ENCODE measurements at places on chromosomes 1 and 21. TPM values are rescaled to one million over a fixed set of nuclear protein-coding genes. Genes with fewer than 3 reads are reported as not detected.
A peak's percentile ranks its signal among the peaks of the same experiment; 100 is the strongest.

The ERICH3 gene
- total RNA-seq = not detected

DNA sequence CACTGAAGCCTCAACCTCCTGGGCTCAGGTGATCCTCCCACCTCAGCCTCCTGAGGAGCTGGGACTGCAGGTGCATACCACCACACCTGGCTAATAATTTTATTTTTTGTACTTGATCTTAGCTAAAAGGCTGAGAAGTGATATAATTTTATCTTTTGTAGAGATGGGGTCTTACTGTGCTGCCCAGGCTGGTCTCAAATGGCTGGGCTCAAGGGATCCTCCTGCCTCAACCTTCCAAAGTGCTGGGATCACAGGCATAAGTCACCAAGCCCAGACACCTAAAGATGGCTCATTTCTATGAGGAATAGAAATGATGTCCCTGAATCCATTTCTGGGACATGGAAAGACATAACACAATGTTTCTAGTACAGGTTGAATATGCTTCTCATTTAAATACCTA is 57.8 kb downstream of the TOMM20 start:
- DNase-seq = no peak

DNA sequence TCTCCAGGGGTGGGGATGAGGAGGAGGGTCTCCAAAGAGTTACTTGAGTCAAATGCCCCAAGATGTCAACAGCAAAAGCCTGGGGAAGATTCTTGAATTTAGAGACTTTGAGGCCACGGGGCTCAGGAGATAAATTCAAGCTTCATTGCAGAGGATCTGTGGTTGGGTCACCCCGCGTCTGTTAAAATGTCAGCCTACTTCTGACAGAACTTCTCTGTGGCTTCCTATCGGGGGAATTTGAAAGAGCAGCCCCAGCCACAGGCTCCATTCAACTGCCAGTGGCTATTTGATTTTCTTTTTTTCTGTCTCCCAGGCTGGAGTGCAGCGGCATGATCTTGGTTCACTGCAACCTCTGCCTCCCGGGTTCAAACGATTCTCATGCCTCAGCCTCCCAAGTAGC is 62.5 kb upstream of the EFHD2 start:
- no peak for DNase-seq

DNA sequence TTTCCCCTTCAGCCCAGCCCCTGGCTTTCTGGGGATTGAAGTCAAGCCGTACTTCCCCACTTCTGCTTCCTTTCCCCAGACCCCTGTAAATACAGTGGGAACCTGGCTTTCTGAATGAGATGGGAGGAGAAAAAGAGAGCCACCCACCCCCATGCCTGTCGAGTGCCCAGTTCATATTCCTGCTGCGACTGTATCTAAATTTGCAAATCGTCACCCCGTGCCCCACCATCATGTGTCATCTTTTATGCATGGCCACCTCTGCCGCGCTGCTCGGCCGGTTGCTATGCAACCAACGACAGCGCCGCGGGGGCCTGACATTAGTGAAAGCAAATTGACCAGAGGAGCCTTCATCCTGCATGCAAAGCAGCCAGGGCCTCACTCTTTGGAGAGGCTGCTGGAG is 143.0 kb downstream of the ELAVL4 start:
- DNase-seq = no peak

DNA sequence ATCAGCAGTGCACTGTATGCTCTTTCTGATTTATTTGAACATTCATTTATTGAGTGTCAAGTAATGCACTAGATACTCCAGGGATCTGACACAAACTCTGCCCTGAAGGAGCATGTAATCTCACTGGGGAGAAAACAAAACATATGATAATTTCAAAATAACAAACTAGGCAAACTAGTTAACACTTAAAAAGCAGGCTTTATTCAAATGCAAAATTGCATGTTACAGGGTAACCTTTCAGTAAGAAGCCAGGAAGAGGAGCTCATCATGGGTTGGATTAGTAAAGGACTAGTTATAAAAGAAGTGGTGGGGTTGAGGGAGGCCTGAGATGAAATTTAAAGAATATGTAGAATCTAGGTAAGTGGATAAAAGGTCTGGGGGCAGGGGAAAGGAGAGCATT is 20.9 kb downstream of the SELL start:
- DNase-seq = no peak

- no peak for DNase-seq
Measured at GRCh38 chr1:15755646-15756040, 3.0 kb upstream of the FBLIM1 start.

DNA sequence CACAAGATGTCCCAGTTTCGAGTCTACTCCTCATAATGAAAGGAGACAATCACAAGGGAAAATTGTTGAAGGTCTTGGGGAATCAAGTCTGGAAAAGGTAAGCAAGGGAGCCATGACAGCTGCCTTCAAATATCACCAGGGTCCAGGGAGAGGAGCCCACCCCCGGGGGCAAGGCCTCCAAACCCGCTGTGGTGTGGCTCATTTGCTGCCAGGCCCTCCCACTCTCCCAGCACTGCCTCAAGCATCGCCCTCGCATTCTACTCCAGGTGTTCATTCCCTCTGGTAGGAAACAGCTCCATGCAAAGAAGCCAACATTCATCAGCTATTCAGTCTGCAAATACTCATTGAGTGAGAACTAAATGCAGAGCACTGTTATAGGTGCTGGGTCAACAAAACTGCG is 8.6 kb downstream of the S100A9 start:
- DNase-seq = no peak

- no peak for DNase-seq
Measured at GRCh38 chr1:214401666-214402065, 120.7 kb downstream of the SMYD2 start.

- no peak for DNase-seq
Measured at GRCh38 chr1:38917337-38917736, 24.3 kb downstream of the RHBDL2 start.

GRCh38 chr1:15684468-15685291 is 560 bp downstream of the PLEKHM2 start:
- DNase-seq = peak; percentile 57

The IGSF5 gene
- total RNA-seq = not detected

DNA sequence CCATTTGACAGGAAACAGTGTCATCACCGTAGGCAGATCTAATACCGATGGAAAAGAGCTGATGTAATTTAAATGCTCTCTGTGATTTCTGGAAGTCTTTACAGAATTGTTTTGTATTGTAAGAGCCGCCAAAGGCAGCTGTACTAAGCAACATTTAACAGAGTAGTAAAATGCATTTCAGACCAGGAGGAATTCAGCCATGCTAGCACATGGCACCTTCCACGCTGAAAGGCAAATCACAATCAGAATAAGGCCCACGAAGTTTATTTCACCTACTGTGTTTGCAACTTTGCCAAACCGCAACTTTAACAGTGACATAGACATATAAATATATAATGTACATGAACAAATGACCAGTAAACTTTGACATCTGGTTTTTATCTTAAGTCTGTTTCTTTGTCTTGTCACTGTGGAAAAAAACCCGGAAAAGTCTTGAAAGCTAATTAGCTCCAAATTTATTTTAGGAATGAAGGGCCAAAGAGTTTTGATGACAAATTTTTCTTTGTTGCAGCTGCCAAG is 26.1 kb upstream of the DISC1 start:
- DNase-seq = peak; percentile 52

GRCh38 chr1:160647329-160647720 is 481 bp upstream of the SLAMF1 start:
- no peak for DNase-seq

The GUK1 gene
- 724 TPM for total RNA-seq

DNA sequence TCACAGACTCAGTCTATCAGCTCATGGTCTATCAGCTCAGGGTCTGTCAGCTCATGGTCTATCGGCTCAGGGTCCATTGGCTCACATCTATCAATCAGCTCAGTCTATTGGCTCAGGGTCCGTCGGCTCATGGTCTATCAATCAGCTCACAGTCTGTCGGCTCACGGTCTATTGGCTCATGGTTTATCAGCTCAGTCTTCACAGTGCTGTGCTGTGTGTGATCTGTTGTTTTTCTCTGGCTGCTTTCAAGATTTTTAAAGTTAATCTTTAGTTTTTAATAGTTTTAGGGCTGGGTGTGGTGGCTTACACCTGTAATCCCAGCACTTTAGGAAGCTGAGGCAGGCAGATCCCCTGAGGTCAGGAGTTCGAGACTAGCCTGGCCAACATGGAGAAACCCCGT is 14.4 kb downstream of the C1orf159 start:
- DNase-seq = no peak

The ZBTB37 gene
- 6.0 TPM for total RNA-seq

GRCh38 chr1:173392895-173393658 is 84.1 kb upstream of the PRDX6 start:
- peak; percentile 32 for DNase-seq

The LAX1 gene
- total RNA-seq = 0.19 TPM

GRCh38 chr1:95384567-95384966 is 150.6 kb downstream of the RWDD3 start:
- DNase-seq = peak; percentile 21

The RNU5D-1 gene
- not detected for total RNA-seq

The AADACL3 gene
- not detected for total RNA-seq

The RSPH1 gene
- total RNA-seq = not detected

The IRF6 gene
- 2.4 TPM for total RNA-seq

The STUM gene
- total RNA-seq = 0.34 TPM

GRCh38 chr1:153360592-153361479 is 3.2 kb downstream of the S100A9 start:
- no peak for DNase-seq

The GNL2 gene
- total RNA-seq = 56.8 TPM

The SPRR2A gene
- total RNA-seq = not detected

- DNase-seq = no peak
Measured at GRCh38 chr1:213956295-213956770, 31.4 kb upstream of the PROX1 start.

All from dermis blood vessel endothelial cell (primary cell).